ENCODE measurements at places on chromosomes 13 and 19.

GRCh38 chr13:75181906-75182305, 300.1 kb downstream of the TBC1D4 start:
- DNase-seq, result no peak

GRCh38 chr19:48569814-48570213, 17.8 kb downstream of the SULT2B1 start:
- DNase-seq, result no peak

DNA sequence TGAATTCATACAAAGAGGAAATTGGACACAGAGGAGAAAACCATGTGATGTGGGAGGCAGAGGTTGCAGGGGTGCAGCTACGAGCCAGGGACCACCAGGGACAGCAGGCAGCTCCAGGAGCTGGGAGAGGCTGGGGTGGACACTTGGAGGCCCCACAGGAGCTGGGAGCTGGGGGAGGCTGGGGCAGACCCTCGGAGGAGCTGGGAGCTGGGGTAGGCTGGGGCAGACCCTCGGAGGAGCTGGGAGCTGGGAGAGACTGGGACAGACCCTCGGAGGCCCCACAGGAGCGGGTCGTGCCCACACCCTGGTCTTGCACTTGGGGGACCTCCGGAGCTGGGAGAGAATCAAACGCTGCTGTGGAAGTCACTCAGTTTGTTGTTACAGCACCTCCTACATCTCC, 141.7 kb downstream of the SOX1 start:
- DNase-seq, result no peak

GRCh38 chr19:42115219-42115618, 17.0 kb downstream of the POU2F2 start:
- no peak for DNase-seq

DNA sequence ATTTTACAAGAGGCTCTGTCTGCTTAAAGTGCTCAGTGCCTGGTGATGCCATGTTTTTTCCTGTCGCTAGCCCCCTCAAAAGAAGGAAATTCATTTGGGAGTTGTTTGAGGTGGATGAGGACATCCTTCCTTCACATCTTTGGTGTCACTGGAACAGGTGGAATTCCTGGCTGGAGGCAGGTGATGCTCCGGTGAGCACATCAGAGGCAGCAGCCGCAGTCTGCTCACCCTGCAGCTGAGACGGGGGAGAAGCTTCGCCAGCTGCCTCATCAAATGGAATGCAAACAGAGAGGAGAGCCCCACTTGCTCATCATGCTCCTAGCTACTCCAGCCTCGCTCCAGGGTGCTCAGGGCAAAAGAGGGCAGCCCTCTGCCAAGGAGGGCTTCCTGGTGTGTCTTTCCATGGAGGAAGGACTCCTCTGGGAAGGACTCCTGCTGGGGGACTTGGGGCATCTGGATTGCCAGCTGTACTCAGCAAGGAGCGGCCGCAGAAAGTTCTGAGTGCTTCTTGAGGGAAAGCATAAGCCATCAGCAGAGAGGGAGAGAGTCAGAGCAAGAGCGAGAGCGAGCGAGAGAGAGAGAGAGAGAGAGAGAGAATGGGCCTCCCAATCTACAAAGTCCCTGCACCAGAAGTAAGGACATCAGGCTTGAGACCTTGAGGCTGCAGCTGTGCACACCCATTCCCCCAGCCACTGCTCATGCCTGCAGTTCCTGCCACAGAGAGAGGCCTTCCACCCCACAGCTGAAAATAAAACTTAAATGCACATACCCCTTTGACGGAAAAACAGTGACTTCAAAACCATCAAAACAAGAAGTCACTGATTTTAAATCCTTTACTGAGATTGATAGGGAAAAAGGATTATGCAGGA, 74.3 kb upstream of the UBL3 start:
- no peak for DNase-seq

DNA sequence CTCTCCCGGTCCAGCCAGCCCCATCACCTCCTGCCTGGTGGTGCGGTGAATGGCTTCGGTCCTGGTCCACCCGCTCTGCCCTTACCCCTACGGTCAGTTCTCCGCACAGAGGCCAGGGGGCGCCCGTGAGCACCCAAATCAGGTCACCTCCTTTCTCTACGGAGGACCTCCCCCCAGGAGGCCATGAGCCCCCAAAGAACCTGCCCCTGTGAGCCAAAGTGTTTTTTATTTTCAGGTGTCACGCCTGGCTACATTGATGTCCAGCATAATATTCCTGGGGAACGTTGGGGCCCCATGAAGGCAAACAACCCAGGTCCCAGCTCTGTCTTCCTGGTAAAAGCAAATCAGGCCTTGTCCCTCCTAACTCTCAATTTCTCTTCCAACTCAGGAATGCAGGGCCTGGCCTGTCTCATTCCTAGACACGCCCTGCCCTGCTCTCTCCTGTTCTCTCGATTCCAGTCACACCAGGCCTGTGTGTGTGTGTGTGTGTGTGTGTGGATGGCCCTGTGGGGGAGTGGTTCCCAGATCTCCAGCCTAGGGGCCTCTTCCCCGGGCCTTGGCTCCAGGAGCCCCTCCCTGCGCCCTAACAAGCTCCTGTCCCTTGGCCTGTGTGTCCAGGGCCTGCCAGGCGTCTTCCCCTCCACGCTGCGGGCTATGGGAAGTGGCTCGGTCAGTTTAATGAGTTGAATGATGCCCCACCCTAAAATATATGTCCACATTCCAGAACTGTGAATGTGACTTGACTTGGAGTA, 9.7 kb upstream of the GIPC1 start:
- no peak for DNase-seq

DNA sequence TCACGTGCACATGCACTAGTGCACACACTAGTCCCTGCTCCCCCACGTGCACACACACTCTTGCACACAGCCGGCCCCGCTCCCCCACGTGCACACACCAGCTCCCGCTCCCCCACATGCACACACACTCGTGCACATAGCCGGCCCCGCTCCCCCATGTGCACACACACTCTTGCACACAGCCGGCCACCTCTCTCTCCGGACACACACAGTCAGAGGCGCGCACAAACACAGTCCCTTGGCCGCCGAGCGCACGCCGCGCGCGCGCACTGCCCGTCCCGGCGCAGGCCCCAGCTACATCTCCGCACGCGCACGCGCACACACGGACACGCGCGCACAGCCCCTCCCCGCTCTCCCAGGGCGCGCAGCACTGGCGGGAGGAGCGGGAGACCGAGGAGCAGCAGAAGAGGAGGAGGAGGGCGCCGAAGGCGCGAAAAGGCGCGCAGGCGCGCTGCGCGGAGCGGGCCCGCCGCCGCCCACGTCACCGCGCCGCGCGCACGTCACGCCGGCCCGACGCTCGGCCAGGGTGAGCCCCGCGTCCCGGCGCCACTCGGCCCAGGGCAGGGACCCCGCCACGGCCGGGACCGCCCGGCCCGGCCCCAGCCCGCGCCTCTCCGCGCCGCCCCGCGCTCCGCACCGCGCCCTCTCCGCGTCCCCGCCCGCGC, at the start of gene TFDP1:
TFDP1 (plus strand) TSS at position 549 of the 665 bp plus-strand sequence. CDS start 1,085 bp downstream, outside the sequence.
- DNase-seq, result peak; percentile 37

Data from stimulated activated CD4-positive, alpha-beta T cell treated with anti-CD3 and anti-CD28 coated beads, Interleukin-1b, Interleukin-23, amount 100 ng/mL, for 1 hour (primary cell).